Activated T-helper 2 cell treated with anti-CD3 and anti-CD28 coated beads, Interferon-gamma antibody, Interleukin-2, Interleukin-4, amounts not matched to agents 10 μg/mL and 5 μg/mL and 100 μg/mL, durations not matched to agents 14 hours and 24 hours and 36 hours (primary cell): ENCODE measurements at places on chromosomes 12 and 14. TPM values are rescaled to one million over a fixed set of nuclear protein-coding genes. Genes with fewer than 3 reads are reported as not detected.

DNA sequence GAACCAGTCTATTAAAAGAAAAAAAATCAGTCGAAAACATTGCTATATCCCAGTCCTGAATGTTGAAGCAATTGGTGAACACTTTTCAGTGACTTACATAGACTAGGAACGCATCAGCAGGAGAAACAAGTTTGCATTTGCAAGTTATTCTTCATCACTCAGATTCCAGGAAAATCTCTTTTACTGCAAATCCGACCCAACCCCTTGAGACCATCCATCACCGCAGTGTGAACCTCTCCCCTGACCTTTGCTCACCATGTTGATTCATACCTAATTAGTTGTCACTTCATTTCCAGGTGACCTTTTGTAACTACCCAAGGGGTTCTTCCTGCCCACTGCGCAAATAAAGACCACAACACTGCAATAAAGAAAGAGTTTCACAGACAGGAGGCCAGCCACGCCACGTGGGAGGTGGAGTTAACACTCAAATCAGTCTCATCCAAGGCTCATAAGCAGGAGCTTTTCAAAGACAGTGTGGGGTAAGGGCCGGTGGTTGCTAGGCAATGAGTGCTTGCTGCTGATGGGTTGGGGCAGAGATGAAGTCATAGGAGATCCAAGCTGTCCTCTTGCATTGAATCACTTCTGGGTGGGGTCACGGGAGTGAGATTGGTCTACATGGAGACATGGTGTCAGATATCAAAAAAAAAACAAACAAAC lies 241.3 kb upstream of the TMEM132C start:
- DNase-seq = no peak

GRCh38 chr14:92603309-92604242 lies 90.0 kb downstream of the RIN3 start:
- no peak for DNase-seq

DNA sequence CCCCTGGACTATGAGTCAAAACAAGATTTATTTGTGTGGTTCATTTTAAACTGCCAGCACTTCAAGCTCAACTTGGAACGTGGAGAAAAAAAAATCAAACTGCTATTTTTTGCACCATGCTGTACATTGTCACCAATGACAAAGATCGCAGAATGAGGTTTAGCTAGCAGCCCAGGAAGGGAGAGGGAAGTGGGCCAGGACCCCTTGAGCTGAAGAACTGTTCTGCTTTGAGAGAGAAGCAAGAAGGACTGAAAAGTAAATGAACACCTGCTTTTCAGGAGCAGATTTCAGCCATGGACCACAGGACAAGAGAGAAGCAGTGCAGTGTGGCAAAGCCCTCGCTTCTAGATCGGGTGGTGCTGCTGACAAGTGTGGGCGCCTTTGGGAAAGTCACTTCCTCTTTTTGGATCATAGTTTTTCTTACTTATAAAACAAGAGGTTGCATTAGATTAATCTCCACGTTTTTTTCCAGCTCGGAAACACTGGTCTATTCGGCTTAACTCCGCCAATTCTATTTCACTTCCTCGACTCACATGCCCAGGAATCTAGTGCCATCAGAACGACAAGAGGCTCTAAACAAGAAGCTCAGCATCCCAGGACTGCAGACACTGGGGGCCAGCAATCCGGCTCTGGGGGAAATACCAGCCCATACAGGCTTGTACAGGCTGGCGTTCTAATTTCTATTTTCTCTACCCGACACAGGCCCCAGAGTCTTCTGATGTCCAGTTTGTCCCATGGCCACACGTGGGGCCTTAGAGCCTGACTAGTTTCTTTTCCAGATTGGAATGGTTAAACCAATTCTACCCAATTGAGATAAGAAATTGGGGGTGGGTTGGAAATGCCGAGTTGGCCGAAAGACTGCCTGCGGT lies 129.9 kb downstream of the CRACR2A start:
- DNase-seq = no peak

DNA sequence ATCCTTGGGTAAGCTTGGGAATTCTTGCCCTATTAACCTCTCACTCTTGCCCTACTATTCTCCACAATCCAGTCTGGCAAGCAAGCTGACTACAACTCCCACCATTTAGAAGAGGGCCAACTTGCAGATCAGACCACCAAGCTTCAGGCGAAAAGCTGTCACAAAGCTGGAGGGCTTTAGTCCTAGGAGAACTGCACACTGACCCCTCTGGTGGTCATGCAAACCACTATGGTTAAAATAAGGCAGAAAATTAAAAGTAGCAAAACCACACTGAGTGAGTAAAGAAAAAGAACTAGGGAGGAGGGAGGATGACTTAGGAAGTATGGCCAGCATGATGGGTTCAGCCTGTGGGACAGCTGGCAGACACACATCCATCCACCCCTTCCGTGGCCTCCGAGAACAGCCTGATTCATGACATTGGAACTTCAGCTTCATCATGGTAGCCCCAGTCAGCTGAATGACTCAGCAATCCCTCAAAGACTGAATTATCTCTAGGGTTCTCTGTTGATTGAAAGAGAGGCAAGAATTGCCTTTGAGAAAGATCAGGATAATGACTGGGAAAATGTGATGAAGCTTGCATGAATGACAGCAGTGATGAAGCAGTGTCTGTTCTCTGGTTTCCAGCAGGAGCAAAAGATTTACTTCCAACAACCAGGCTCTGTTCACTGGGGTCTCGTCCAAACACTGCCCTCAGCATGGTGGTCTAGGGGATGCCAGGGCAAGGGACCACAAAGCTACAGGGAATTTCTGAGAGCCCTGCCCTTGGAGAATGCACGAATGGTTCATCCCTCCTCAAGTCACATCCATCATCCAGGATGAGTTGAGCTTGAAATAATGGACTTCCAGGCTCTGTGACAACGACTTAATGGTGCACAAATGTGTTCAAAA lies 24.4 kb downstream of the PITPNM2 start:
- no peak for DNase-seq

Gene A2M
- not detected in 2 replicates for total RNA-seq

GRCh38 chr14:54815016-54815415 lies 87.6 kb downstream of the GCH1 start:
- DNase-seq = no peak

Gene GSC
- 0.14 TPM in 1 of 2 replicates, not detected in the other for total RNA-seq

Gene COCH
- total RNA-seq = 1.7 and 1.9 TPM in 2 replicates

Gene CLEC1B
- not detected in 2 replicates for total RNA-seq

DNA sequence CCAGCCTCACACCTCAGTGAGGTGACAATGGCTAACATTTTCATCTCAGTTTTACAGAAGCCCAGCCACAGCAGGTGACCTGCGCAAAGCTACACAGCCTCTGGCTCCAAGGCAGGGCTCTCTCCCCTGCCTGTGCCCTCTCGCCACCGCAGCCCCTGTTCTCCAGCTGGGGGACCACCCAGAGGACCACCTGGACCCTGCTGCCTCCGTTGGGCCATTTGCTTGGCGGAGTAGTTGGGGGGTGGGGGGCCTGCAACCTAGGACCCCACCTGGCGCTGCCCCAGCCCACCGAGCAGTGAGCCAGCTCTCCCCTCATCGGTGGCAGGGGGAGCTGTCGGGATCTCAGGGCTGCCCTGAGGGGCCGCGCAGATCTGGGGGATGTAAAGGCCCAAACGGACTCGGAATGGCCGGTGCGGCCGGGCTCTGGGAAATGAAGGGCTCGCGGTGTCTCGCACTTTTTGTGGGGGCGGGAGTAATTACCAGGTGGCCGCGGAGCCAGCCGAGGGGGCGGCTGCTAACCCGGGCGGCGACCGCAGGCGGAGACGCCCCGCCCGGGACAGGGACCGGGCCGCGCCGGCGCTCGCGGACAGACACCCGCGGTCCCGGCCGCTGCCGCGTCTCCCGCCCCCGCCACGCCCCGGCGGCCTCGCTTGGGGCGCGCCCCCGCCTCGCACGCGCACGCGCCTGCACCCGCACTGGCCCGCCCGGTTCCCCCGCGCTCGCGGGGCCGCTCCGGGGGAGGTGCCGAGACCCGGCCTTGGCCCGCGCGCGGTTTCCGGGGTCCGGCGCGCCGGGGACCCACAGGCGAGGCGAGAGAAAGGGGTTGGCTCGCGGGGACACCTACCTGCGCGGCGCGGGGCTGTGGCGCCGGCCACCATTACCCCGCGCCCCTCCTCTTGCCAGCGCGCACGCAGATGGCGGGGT lies 8.6 kb upstream of the GPR68 start:
- DNase-seq = peak; percentile 46

Gene KRT2
- total RNA-seq = not detected in 2 replicates

Gene AJUBA
- total RNA-seq = 1.5 and 2.1 TPM in 2 replicates

DNA sequence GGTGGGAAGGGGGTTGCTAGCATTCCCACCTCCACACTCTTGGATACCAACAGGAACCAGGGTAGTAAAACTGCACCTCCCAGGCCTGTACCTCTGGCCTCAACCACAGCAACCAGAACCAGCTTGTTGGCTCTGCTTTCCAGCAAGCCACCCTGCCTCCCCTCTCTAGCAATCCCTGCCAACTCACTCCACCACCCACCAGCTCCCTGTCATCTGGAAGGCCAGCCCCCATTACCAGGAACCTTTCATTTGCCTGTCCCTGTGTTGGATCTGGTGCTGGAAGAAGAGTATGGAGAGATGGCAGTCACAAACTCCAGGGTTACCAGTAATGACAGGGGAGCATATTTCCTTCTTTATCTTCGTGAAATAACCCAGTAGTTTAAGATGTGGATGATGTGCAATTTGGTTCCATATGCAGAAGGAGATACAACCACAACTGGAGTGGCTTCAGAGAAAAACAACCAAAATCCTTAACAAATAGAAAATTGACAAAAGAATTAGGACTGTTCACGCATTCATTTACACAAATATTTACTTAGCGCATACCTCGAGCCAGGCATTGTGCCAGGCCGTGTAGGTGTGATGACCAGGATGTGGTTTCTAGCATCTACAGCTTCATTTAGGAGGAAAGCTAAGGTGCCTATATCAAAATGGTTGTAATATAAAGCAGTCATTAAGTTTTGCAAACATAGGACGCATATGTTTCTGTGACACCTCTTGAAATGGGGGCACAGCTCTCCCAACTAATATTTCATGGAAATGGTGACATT lies 3.4 kb downstream of the B4GALNT3 start:
- DNase-seq = no peak

Gene SLC8A3
- total RNA-seq = 0.32 and 0.37 TPM in 2 replicates

DNA sequence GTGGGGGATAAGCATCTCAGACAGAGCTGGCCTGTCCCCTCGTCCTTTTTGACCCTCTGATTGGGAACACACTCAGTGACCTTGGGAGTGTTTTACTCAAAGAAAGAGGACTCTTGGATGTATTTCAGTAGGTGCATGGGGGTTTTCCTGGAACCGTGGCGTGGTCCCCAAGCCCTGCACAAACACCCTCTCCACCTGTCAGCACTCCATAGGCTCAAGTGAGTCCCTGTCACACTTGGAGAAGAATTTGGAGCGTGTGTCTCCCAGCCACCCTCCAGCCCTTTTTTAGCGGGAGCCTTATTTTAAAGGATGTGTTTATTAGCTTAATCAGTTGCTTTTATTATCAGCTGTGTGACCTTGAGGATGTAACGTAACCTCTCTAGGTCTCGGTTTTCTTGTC lies 37.3 kb upstream of the TBX3 start:
- DNase-seq = no peak

GRCh38 chr12:7142056-7142644 lies 12.0 kb downstream of the CLSTN3 start:
- peak; percentile 38 for DNase-seq

DNA sequence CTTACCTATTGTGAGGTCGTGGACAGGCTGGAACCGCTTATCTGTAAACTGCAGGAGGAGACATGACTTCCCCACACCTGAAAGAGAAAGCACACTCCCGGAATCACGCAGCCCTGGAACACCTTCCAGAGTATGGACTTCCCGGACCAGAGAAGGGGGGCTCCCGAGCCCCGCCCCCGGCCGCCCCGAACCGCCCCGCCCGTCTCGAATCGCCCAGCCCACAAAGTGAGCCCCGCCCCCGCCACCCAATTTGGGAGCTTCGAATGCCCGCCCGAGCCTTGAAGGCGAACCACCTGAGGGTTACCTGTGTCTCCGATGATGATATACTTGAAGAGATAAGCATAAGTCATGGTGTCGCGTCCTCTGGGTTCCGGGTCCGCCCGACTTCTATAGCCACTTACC lies 235 bp downstream of the RAB2B start:
- no peak for DNase-seq

DNA sequence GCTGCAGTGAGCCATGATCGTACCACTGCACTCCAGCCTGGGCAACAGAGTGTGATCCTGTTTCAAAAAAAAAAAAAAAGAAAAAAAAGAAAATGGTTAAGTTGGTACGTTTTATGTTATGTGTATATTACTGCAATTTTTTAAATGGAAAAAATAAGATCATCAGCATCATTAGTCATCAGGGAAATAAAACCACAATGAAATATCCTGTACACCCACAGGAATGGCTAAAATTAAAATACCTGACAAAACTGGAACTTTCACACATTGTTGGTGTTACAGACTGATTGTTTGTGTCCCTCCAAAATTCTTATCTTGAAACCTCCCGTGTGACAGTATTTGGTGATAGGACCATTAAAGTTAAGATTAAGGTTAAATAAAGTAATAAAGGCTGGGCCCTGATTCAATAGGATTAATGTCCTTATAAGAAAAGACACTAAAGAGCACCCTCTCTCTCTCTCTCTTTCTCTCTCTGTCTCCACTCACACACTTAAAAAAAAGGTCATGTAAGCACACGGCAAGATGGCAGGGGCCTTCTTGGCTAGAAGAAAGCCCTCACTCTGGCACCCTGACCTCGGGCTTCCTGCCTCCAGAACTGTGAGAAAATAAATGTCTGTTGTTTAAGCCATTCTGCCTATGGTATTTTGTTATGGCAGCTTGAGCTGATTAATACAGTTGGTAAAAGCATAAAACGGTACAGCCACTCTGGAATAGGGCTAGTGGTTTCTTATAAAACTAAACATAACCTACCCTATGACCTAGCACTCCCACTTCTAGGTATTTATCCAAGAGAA lies 48.3 kb upstream of the ZFP36L1 start:
- DNase-seq = no peak

GRCh38 chr14:89491711-89492381 lies 74.8 kb upstream of the FOXN3 start:
- no peak for DNase-seq

DNA sequence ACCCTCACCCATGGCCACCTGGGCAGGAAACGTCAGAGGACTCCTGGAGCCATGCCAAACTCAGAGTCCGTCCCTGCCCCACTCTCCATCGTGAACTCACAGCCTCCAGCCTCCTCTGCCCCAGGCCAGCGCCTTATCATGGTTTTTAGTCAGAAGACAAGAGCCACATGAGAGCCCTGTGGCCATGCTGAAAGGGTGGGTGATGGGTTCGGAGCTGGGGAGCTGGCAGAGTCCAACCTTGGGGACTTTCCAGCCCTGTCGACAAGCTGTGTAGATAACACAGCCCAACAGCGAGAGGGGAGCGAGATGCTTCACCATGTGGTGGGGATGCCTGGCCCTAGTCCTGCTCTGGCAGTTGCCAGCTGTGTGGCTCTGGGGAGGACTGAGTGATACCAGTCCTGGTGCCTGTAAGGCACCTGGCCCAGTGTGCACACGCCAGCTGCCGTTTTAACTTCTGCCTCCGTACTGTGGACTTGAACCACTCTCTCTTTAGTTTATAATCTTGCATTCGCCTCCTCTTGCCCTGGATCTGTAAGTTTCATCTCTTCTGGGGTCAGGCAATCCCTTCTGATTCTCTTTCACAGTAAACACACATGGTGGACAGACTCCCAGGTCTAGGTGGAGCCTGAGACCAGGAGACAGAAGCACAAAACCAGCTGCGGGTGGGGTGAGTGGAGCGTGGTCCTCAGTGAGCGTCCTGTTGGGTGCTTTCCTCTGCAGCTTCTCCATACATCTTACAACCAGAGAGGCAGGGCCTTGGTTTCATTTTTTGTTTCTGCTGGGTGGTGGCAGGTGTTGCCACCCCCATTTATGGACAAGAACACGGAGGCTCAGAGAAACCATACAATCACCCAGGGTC lies 55.3 kb downstream of the RIN3 start:
- DNase-seq = no peak

Gene ATP23
- total RNA-seq = 10.8 and 12.7 TPM in 2 replicates
